Osteocyte (in vitro differentiated cells): ENCODE measurements at places on chromosomes 4 and X. TPM values are rescaled to one million over a fixed set of nuclear protein-coding genes. Genes with fewer than 3 reads are reported as not detected.

DNA sequence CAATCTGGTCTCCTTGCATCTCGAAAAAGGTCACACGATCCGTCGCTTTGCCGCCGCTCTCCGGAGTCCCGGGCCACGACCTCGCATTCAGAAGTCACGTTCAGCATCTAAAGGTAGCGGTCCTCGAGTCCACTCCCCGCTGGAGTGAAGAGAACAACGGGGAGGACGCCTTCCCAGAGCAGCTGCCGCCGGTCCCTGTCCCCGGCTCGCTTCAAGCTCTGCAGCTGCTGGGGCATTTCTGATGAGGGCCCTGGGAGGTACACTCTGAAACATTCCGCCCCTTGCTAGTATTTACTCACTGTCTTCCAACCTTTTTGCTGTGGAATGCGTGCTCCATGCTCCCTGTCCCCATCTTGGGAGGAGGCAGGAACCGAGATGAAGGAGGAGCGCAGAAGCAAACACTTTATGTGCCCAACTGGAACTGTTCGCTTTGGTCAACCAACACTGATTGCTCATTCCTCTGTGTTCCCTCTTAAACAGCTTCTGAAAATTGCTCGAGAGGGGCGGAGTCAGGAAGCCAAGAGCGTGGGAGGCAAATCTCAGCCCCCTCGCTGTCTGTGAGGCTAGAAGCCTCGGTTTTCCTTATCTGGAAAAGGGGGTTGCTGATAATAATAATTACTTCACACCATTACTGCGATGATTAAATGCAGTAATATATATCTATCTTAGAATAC, 6.4 kb upstream of the VAMP7 start:
- DNase-seq: no peak

GRCh38 chr4:156896527-156896926, 75.1 kb downstream of the PDGFC start:
- no peak for DNase-seq

DNA sequence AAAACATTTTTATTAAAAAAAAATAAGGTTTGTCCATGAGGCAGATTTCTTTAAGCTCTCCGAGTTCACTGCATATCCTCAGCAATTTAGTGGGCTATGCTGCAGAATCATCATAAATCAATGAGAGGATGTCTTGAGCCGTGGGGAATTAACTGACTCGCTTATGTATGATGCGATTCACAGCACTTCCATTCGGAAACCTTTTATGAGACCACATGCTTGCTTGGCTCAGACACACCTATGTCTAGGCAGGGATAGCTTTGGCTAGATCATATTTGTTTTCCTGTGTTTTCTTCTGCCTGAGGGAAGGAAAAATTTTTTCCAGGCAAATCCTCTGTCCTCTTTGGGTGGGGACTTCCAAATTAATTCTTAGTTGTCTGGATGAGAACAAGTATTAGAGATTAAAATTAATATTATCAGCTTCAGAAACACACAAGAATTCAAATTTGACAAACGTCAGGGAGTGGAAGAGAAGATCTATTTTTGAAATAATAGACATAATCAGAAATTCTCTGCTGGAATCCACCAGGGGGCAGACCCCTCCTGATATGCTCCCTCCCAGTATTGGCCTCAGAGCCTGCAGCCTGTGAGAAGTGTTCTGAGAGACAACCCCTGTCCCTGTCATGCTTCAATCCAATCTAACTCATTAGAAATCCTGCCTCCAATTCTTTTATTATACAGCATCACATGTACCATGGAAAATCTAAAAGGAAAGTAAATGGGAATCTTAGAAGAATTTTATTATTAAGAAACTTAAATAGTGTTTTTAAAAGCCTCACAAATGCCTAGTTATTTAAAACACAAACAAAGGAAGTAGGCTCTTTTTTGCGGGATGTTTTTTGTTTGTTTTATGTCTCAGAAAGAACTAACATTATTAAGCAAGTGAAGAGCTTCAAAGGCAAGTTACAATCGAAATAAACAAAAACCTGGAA, 345.1 kb upstream of the TACR3 start:
- DNase-seq: no peak

GRCh38 chr4:61485056-61485455, 284.9 kb downstream of the ADGRL3 start:
- DNase-seq: no peak

MAGEC2 gene
- not detected in 2 replicates for total RNA-seq

NMU gene
- not detected in 2 replicates for total RNA-seq
